ENCODE measurements at places on chromosomes 7 and 10. TPM values are rescaled to one million over a fixed set of nuclear protein-coding genes. Genes with fewer than 3 reads are reported as not detected.

TMEM106B gene
- 36.1 TPM for total RNA-seq

NME8 gene
- not detected for total RNA-seq

GRCh38 chr10:113241599-113242360, 291.7 kb downstream of the TCF7L2 start:
- no peaks in the 10 kb centered on the region for H3K4me1 ChIP-seq
- H3K36me3 ChIP-seq: no peaks in the 10 kb centered on the region
- DNase-seq: no peak
- no peak overlapping the region for H3K4me3 ChIP-seq

- H3K4me1 ChIP-seq: no peaks in the 10 kb centered on the region
- H3K4me3 ChIP-seq: no peak overlapping the region
- no peaks in the 10 kb centered on the region for H3K27me3 ChIP-seq
- DNase-seq: no peak
Observed at GRCh38 chr7:137501562-137501961, 158.0 kb upstream of the PTN start.

- no peak overlapping the region for H3K27ac ChIP-seq
- DNase-seq: no peak
- peaks cover 10% of the 10 kb centered on the region for H3K4me1 ChIP-seq
- no peaks in the 10 kb centered on the region for H3K27me3 ChIP-seq
- no peak overlapping the region for H3K4me3 ChIP-seq
Observed at GRCh38 chr10:111273635-111274034, 196.8 kb downstream of the ADRA2A start.

Measured in vagina (tissue), 2 donors.